DMS53 (cell line): ENCODE measurements at places on chromosomes 1 and 21.

DNA sequence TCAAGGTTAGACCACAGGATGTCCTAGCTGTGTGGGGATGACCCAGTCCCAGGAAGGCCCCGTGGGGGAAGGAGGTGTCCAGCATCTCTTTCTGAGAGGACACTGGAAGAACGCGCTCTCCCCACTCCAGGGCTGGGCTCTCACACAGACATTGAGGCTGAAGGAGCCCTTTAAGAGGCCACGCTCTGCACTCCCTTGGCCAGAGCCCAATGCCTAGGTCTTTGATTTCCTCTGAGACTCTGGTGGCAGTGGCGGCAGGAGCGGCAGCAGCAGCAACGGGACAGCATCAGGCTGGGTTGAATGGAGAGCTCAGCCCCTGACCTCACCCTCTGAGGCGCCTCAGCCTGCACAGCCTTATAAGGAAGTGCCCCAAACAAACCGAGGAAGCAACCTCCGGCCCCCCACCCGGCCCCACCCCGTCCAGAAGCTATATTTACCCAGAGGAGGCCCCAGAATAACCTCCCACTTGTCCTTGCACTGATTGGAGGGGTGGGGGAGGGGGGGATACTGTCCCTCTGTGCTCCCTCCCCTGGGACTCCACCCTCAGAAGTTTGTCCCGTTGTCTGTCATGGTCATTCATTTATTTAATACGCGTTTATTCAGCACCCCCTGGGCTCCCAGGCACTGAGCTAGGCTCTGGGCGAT is 12.3 kb downstream of the NES start:
- peak; percentile 84 for DNase-seq

DNA sequence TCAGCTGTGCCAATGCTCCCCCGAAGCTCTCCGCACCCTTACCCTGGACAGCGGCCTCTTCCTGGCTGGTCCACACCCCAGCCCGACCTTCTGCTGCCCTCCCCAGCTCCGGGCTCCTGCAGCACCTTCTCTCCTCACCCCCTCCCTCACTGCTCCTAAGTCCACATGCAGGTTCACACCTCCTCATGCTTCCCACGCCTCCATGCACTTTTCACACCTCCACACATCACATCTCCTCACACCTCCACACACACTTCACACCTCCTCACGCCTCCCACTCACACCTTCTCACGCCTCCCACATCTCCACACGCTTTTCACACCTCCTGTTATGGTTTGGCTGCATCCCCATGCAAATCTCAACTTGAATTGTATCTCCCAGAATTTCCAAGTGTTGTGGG is 18.9 kb downstream of the GPR137B start:
- DNase-seq = no peak

- peak; percentile 82 for DNase-seq
Observed at GRCh38 chr1:201346337-201346939, 31.0 kb downstream of the TNNT2 start.

GRCh38 chr1:173414539-173415226 is 62.5 kb upstream of the PRDX6 start:
- no peak for DNase-seq

- DNase-seq = no peak
Observed at GRCh38 chr1:170250531-170251276, 104.9 kb downstream of the NTMT2 start.

- DNase-seq = no peak
Observed at GRCh38 chr1:116569776-116570357, 959 bp downstream of the CD58 start.

DNA sequence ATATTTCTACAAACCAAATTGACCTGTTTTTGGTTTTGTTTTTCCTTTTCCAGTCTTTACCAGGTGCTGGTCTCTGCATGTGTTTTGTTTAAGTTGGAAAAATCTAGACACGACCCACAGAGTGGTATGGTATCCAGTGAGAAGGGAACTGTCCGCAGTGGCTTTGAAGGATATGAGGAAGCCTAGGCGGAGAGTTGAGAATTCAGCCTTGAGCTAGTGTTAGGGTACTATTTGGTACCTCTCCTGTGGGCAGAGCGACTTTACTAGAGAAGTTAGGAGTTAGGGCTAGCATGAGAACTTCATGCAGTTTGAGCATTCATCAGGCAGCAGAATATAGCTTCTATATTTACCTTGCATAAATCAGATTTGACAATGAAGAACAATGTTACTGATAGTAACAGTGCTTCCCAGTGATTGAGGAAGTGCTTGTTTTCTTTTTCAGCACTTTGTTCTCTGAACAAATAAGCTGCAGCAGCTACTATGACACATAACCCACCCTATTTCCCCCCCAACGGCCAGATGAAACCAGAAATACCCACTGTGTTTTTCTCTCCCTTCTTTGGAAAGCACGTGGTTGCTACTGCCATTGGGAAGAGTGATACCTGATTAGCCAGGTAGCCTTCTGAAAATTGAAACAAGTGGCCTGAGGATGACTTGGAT is 19.0 kb downstream of the MRPS6 start:
- peak; percentile 18 for DNase-seq

- DNase-seq = no peak
Observed at GRCh38 chr1:54627196-54627595, 3.9 kb upstream of the FAM151A start.

GRCh38 chr21:41837756-41838297 is 41.3 kb downstream of the PRDM15 start:
- DNase-seq = no peak

DNA sequence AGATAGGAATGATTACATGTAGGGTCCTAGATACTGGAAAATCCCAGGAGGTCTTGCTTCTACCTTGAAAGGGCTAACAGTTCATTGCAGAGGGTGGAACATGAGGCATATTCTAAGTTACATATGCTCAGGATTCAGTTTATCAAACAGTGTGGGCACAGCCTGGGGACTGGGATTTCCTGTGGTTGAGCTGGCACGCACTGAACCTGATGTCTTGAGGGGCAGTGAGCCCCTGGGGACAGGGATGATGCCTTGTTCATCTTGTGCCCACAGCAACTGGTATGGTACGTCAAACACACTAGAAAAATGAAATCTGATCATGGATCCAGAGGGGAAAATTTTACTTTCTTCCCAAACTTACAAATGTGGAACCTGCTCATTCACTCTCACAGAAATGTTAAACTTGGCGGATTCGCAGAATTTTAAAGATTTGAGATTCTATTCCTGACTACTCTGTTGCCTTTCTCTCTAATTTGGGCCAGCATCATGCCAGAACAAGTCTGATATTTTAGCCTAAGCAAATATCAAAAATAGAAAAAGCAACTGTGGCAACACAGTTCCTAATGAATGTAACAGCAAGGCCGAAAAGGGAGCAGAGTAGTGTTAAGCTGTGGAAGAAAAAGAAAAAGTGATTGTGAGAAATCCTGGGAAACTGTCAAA is 68.2 kb upstream of the COL24A1 start:
- no peak for DNase-seq

DNA sequence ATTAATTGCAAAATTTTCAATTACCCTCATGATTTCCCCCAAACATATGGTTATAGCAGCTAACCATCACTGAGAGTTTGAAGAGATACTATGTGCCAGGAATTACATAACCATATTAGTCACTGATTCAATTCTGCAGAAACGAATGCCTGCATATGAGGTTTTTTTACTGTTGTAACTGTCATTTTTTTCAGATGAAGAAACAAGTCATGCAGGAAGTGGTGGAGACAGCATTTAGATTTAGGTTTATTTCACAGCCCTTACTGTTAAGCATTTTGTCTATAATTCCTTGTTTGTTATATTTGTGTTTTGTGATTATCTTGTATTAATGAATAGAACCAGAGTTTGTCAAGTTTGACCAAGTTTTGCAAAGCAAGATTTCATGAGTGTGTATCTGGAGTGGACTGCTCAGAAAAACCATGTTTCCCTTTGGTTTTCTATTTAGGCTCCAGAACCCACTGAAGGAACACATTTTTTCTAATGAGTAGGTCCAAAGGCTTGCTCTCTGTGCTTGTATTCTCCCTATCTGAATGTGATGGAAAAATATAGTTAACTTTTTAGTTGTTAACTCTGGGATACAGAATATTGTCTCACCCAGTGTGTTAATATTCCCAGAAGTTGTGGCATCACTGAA is 308.5 kb upstream of the ADAMTS5 start:
- DNase-seq = no peak

GRCh38 chr1:85342207-85342606 is 65.8 kb upstream of the BCL10 start:
- DNase-seq = no peak

DNA sequence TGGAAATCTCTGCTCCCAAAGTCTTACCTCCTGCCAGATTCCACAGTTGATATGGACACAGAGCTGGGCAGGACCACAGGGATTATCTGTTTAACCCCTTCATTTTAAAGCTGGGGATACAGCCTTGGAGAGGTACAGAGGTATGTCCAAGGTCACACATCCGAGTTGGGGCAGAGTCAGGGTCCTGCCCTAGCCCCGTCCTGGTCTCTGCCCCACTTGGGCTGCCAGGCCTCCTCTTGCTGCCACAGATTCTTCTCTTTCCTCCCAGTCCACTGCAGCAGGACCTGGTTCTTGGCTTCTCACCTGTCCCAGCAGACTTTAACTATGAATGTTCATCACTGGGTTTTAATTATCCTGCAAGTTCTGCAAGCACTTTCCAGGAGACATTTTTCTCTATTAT is 258.3 kb downstream of the MATN1 start:
- DNase-seq = no peak

DNA sequence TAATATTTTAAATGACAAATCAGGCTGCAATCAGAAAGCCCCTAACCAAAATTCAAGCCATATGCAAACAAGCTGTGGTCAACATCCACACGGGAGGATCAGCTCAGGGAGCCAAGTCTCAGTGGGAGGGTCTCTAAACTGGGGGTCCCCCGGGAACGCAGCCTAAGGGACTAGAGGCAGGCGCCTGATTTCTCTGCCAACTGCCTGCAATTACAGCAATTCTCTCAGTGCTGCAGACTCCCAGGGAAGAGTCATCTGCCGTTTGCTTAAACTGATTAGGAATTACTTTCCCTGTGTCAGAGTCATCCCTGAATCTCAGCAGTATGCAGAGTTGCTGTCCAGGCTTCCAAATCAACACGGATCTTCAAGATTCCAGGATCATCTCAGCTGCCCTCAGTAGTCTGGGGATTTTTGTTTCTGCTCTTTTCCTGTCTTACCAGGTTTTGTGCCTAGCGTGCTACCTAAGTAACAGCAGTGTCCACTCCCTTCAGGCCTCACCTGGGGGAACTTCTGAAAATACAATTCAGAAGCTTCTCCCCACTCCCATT is 247.8 kb downstream of the RRAGC start:
- no peak for DNase-seq

DNA sequence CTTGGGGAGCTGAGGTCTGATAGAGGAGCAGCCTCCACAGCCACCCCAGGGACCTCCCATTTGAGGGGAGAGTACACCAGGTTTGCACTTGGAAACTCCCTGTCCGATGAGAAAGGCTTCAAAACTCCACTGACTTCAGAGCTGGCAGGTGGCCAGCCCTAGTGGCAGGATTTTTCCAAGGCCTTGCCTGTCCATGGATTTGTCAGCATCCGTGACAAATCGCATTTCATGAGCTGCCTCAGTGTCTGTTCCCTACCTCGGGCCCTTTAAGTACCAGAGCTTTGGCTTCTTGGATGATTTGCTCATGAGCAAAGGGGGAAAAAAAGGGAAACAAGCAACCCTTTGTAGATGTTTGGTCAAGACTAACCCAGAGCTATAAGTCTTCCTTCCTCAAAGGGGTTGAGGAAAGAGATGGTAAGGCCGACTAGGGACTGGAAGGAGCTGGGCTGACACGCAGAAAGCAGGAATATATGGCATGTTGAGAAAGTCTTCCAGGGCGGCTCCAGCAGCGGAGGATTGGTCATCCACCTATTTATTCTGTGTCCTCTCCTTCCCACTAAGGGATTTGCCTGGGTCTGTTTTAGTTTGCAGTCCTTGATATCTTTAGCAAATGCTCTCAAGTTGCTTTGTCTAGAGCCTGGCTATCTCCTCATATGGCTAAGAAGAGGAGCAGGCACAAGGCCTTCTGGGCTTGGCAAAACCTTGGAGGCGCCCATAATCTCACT is 2.7 kb upstream of the HSPG2 start:
- DNase-seq = peak; percentile 69

DNA sequence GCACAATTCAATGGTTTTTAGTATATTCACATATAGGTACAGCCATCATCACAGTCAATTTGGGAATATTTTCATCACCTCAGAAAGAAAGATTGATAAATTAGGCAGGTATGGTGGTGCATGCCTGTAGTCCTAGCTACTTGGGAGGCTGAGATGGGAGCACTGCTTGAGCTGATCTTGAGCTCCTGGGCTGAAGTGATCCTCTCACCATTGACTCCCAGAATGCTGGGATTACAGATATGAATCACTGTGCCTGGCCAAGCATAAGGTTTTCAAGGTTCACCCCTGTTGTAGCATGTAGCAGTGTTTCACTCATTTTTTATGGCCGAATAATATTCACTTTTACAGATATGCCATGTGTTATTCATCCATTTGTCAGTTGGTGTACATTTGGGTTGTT is 44.7 kb upstream of the MTF2 start:
- no peak for DNase-seq

GRCh38 chr1:170967042-170967910 is 31.9 kb downstream of the MROH9 start:
- peak; percentile 72 for DNase-seq

GRCh38 chr1:246792603-246793002 is 68.4 kb downstream of the SCCPDH start:
- no peak for DNase-seq

- no peak for DNase-seq
Observed at GRCh38 chr1:29488794-29489311, 252.5 kb downstream of the PTPRU start.

DNA sequence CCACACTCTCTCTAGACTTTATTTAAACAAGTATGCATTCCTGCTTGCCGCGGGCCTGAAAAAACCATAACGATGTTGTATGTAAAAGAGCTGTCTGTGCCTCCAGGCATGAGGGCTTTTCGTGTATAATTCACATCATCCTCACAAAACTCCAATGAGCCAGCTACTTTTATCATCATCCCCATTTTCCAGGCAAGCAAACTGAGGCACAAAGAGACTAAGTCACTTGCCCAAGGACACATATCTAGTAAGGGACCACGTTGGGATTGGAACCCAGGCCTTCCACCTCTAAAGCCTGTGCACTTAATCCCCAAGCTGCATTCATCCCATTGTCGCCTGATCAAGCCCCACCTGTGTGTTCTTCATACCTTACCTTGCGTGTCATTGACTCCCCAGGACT is 226.9 kb downstream of the KAZN start:
- DNase-seq = no peak

- no peak for DNase-seq
Observed at GRCh38 chr1:201450721-201451291, 18.2 kb downstream of the PHLDA3 start.

- peak; percentile 82 for DNase-seq
Observed at GRCh38 chr1:226608699-226609505, 60.3 kb downstream of the STUM start.

DNA sequence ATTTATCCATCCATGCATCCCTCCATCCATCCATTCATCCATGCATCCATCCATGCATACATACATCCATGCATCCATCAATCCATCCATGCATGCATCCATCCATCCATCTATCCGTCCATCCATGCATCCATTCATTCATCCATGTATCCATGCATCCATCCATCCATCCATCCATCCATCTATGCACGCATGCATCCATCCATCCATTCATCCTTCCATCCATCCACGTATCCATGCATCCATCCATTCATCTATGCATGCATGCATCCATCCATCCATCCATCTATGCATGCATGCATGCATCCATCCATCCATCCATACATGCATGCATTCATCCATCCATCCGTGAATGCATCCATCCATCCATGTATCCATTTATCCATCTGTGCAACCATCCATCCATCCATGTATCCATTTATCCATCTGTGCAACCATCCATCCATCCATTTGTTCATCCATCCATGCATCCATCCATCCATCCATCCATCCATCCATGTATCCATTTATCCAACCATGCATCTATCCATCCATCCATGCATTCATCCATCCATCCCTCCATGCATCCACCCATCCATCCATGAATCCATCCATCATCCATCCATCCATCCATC is 30.3 kb upstream of the TINAGL1 start:
- no peak for DNase-seq
